Chondrocyte (in vitro differentiated cells): ENCODE measurements at places on chromosomes 6 and 20. TPM values are rescaled to one million over a fixed set of nuclear protein-coding genes. Genes with fewer than 3 reads are reported as not detected.
A peak's percentile ranks its signal among the peaks of the same experiment; 100 is the strongest.

GRCh38 chr20:62059920-62060630 is 5.6 kb downstream of the TAF4 start:
- H3K4me3 ChIP-seq: no peak overlapping the region
- H3K36me3 ChIP-seq: no peaks in the 10 kb centered on the region
- DNase-seq: no peak
- no peaks in the 10 kb centered on the region for H3K27me3 ChIP-seq

- H3K36me3 ChIP-seq: no peaks in the 10 kb centered on the region
- no peak overlapping the region for H3K27ac ChIP-seq
- peaks cover 2% of the 10 kb centered on the region for H3K27me3 ChIP-seq
- no peak overlapping the region for H3K4me3 ChIP-seq
Measured at GRCh38 chr6:41679696-41680095, 41.4 kb downstream of the MDFI start.

DNA sequence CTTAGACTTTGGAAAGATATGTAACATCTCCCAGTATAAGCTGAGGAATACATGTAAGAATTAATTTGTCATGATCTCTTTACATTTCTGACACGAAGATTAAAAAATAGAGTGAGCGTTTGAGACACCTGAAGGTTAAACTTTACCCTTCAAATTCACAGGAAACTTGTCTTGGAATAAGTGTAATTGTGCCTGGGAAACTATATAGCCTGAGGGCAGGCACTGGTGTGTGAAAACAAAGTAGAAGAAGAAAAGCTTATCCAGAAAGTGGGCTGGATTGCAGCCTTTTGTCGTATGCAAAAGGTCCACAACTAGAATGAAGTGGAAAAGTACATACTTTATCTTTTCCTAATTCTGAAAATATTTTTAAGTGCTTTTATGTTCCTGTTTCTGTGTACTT is 275.7 kb upstream of the TCF21 start:
- peaks cover 8% of the 10 kb centered on the region for H3K36me3 ChIP-seq
- H3K4me3 ChIP-seq: no peak overlapping the region
- no peak overlapping the region for H3K27ac ChIP-seq
- no peaks in the 10 kb centered on the region for H3K27me3 ChIP-seq
- H3K4me1 ChIP-seq: peaks cover 11% of the 10 kb centered on the region

GRCh38 chr20:22431419-22431818 is 153.0 kb downstream of the FOXA2 start:
- H3K4me1 ChIP-seq: no peaks in the 10 kb centered on the region
- no peak overlapping the region for H3K27ac ChIP-seq
- H3K36me3 ChIP-seq: no peaks in the 10 kb centered on the region
- H3K4me3 ChIP-seq: no peak overlapping the region
- no peak for DNase-seq

GRCh38 chr20:17863577-17864292 is 104.9 kb downstream of the SNX5 start:
- no peaks in the 10 kb centered on the region for H3K36me3 ChIP-seq
- peaks cover 5% of the 10 kb centered on the region for H3K27me3 ChIP-seq
- no peak overlapping the region for H3K4me3 ChIP-seq

DNA sequence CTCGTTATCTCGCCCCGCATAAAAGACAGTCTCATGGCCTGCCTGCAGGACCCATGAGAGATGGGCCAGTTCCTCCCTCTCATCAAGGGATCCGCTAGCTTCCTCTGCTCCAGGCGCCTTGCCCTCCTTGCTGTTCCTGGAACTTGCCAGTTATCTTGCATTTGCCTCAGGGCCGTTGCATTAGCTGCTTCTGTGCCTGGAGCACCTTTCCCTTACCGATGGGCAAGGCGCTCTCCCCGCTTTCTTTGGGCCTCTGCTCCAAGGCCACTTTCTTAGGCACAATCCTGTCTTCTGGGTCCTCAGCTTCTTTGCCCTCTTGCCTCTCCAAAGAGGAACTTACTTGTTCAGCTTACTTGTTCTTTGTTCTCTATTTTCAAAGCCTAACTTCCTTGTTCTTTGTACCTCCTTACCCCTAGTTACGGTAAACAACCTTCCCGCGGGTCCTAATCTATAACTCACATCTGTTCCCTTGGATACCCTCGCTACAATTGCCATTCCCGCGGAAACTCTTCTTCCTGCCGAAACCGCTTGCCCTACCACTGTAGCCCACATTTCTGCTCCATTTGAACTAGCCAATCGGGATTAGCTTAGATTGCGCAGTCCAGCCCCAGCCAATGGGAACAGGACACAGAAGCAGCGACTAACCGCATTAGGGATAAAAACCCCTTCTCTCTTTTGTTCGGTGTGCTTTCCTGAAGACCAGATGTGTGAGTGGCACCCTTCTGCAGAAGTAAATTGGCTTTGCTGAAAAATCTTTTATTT is 887 bp upstream of the NSFL1C start:
- peaks cover 53% of the 10 kb centered on the region for H3K4me1 ChIP-seq
- DNase-seq: no peak
- H3K27me3 ChIP-seq: no peaks in the 10 kb centered on the region
- no peak overlapping the region for H3K27ac ChIP-seq

- no peaks in the 10 kb centered on the region for H3K36me3 ChIP-seq
- H3K27me3 ChIP-seq: no peaks in the 10 kb centered on the region
- no peak for DNase-seq
- H3K4me3 ChIP-seq: peak overlapping the region; percentile 92
Measured at GRCh38 chr6:111870742-111871064, 2.5 kb downstream of the FYN start.

- H3K27me3 ChIP-seq: peaks cover 3% of the 10 kb centered on the region
- no peak for DNase-seq
- H3K4me1 ChIP-seq: no peaks in the 10 kb centered on the region
- H3K4me3 ChIP-seq: no peak overlapping the region
Measured at GRCh38 chr6:77816766-77817270, 164.0 kb downstream of the MEI4 start.

- no peak overlapping the region for H3K4me3 ChIP-seq
- no peaks in the 10 kb centered on the region for H3K4me1 ChIP-seq
- H3K27me3 ChIP-seq: peaks cover 3% of the 10 kb centered on the region
- no peak overlapping the region for H3K27ac ChIP-seq
Measured at GRCh38 chr6:50520326-50521266, 192.7 kb upstream of the TFAP2D start.

- no peaks in the 10 kb centered on the region for H3K27me3 ChIP-seq
- peaks cover 13% of the 10 kb centered on the region for H3K36me3 ChIP-seq
- DNase-seq: no peak
- peaks cover 4% of the 10 kb centered on the region for H3K4me1 ChIP-seq
Measured at GRCh38 chr20:25706793-25707192, 10.1 kb upstream of the ZNF337 start.

Gene TMEM217
- total RNA-seq: 1.8 to 4.5 TPM (median 4.0 TPM) in 3 replicates

Gene MMS22L
- 7.5 to 14.2 TPM (median 7.6 TPM) in 3 replicates for total RNA-seq

Gene LY6G6C
- 0.30 TPM in 1 of 3 replicates, not detected in the others for total RNA-seq

Gene RAET1L
- not detected in 3 replicates for total RNA-seq

Gene SLC44A4
- not detected in 3 replicates for total RNA-seq

Gene BRPF3
- total RNA-seq: 25.6 to 28.5 TPM (median 28.2 TPM) in 3 replicates
